ENCODE measurements at places on chromosomes 7 and 10.

DNA sequence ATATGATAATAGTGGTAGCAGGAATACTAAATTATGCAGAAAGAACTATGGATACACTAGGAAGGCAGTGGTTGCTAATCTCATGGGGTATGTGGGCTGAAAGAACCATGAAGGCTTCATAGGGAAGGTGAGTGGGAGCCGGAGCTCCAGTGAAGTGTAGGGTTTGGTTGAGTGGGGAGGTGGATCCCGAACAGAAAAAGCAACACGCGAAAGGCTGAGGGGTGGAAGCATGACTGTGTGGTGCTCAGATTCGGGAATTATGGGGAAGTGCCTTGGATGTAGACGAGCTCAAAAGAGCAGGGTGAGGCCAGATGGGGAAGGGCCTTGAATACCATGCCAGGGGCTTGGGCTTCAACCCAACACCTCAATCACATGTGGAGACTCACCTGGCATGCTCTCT lies 715.1 kb downstream of the TYW1 start:
- DNase-seq = no peak

DNA sequence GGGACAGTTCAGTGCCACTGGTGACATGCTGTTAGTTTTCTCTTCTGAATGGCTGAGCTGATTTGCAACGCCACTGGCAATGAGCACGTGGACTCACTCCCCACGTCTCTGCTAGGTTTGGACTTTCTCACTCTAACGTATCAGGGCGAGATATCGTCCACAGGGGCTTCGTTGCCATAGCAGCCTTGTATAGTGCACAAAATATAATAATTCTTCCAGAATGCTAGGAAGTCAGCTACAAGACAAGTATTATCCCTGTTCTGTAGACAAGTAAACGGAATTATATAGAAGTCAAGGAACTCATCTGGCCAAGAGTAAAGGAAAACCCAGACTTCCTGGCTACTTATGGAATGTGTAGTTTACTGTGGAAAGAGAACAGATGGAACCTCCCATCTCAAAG lies 226.8 kb downstream of the ARHGAP21 start:
- DNase-seq = no peak

GRCh38 chr7:79451580-79451979 lies 1.9 kb downstream of the MAGI2 start:
- DNase-seq = no peak

DNA sequence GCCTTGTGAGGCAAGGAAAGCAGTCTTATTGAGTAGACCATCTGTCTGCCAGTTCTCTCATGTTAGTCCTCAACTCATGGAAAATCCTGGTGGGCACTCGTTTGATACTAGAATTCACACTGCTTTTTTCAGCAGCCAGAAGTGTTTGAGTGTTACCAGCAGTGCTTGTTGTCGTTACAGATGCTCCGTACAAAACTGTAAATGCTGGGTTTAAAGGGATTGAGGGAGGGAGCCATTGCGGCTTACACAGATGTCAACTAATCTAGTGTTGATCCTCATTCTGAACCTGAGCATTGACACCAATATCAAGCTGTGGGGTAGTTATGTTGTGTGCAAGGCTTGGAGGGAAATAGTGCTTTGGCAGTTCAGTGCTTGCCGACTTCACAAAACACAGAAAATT lies 348.6 kb downstream of the AUTS2 start:
- no peak for DNase-seq

DNA sequence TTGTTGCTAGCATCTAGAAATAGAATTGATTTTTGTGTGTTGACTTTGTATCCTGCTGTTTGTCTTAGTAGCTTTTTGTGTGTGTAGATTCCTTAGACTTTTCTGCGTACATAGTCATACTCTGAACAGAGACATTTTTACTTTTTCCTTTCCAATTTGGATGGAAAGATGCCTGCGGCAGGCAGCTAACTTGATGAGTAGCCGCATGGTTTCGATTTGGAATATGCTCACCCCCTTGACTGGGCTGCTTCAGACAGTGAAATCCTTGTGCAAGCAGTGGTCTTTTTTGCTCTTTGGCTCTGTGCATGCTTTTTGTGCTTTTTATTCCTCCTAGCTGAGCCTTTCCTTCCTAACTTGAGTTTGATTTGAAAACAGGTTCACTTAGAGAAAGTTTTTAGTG lies 71.8 kb downstream of the HHEX start:
- DNase-seq = no peak

DNA sequence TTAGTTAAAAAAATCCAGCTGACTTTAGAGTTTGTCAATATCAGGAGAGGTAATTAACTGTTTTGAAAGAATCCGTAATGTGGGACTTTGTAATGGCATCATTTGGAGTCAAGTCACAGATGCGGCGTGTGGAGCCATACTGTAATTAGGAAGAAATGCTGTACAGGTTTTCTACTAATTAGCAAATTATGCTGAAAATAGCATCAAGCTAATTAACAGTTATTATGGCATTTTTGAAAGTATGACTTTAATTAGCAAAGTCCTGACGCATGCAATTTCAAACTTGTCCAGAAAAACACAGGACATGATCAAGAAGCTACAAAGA lies 68.3 kb downstream of the EBF3 start:
- DNase-seq = no peak

DNA sequence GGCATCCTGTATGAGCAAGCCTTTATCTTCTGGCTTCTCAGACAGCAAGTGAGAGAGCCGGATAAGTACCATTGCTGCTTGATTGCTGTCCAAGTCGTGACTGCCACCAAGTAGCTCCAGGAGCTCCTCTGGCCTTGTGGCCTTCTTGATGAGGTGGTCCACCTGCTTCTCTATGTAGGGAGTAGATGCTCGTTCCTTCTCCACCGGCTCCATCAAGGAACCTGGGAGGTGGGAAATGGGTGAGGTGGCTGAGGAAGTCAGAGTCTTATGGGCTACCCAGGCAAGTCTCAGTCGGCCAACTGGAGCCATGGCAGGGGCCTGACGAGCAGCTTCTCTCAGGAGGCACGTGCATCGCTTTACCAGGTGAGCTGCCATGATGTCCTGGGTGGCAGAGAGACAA lies 2.6 kb downstream of the TBRG4 start:
- DNase-seq = no peak

DNA sequence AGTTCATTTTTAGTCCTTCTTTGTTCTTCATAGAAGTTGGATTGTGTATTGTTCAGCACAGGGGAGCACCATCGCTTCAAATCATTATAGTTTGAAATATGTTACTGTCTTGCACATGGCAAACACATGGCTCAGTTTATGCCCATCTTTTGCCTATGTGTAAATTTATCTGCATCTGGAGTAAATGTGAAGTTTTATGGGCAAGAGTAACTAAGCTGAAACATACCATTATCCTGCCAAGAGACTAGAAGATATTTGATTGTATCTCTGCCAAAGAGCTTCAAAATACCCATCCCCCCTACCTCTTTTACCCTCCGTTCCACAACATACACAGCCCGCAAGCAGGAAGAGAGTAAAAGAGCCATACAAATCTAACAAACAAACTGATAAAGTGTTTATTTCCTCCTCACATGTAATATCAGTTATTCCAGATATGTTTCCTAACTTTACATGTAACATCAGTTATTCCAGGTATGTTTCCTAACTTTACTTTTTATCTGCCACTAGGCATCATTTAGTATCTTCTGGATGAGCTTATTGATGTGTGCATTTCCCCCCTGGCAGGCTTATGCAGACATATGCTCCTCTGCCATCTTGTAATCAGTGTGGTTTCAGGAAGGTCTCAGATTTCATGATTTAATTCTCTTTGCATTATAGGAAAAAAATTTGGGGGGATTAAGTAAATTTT lies 127.7 kb downstream of the SRI start:
- no peak for DNase-seq

- DNase-seq = no peak
Observed at GRCh38 chr10:77943121-77943901, 16.8 kb upstream of the DLG5 start.

Measured in stimulated activated CD4-positive, alpha-beta T cell treated with anti-CD3 and anti-CD28 coated beads, Interleukin-1b, Interleukin-23, amount 100 ng/mL, for 1 hour (primary cell).